Common myeloid progenitor, CD34-positive (primary cell): ENCODE measurements at places on chromosomes 7 and 10.

DNA sequence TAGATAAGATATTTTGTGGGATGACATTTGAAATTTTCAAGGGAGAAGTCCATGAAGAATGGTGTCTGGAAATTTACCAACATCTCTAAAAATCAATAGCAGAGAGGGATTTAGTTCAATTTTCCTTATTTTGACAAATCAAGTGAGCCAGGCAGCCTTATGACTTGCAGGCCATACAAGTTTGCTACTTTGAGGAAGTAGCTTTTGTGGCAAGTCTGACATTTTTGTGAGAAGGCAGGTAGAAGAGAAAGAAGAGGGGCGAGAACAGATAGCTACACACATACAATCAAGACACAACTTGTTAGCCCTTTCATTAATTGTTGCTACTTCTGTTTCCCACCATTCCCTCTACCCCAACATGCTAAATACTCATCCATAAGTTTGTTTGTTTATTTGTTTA is 74.5 kb upstream of the OIT3 start:
- peak; percentile 56 for DNase-seq

DNA sequence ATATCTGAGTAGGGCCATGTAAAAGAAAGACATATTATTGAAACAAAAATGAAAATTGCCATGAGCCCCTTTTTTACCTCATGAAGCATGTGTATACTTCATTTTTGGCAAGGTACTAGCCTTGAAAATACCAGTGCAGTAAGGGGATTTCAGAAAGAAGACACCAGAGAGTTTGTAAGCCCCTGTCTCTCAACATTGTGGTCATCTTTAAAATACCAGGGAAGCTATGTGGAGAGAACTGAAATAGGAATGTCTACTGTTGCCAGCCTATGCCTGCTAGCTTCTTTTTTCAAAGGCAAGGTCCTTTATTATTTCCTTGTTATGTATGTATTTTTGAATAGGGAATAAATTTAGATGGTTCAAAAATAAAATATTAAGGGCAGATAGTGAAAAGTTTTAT is 57.8 kb downstream of the CASD1 start:
- no peak for DNase-seq

DNA sequence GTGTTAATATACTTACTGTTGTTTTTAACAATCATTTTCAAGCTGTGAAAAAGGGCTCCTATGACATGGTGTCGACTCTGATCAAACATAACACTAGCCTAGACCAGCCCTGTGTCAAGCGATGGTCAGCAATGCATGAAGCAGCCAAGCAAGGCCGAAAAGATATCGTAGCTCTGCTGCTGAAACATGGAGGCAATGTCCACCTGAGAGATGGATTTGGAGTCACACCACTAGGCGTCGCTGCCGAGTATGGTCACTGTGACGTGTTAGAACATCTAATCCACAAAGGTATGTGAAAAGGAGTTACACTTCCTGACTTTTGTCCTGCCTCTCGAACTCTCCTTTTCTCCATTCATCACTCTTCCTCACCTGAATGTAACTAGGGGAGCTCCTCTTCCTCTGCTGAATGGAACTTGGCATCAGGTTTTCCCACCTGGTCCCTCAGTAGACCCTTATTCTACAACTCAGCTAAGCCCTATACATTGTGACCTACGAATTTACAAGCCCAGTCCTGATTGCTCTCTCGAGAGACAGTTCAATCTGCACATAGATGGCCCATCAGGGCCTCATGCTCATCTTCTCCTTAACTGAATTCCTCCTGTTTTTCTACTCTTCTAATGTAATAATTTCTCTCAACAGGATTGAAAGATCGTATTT is 23.0 kb downstream of the ASB15 start:
- DNase-seq, result peak; percentile 20

GRCh38 chr7:26620352-26620751 is 244.0 kb downstream of the SKAP2 start:
- no peak for DNase-seq

DNA sequence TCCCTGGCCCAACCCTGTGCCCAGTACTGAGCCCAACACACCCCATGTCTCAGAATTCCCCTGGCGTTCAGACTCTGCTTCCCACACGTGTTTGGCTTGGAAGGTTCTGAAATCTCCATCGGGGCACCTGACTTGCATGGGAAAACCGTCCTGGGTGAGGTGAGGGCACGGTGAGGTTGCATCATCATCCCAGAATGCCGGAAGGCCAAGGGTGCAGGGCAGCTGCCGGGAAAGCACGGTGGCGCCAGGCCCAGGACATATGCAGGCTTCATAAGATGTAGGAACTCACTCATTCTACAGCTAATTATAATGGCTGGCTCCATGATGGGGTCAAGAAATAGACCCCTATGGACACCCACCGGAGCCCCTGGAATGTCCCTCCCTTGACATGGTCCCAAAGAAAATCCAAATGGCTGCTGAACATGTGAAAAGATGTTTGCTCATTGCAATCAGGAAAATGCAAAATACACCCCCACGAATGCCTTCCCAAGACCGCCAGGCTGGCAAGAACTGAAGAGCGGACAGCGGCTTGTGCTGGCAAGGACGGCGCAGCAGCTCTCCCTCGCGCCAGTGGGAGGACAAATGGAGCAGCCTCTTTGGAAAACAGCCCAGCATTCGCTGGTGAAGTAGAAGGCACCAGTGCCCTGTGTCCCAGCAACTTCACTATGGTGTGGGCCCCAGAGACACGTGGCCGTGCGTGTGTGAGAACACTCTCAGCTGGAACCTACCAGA is 2.3 kb downstream of the KNDC1 start:
- DNase-seq, result no peak

- DNase-seq, result no peak
Measured at GRCh38 chr7:117283779-117284178, 39.1 kb downstream of the WNT2 start.
